GM23338 (cell line): ENCODE measurements at places on chromosomes 7 and 10.

GRCh38 chr7:93736668-93737369 is 153.7 kb downstream of the TFPI2 start:
- DNase-seq, result no peak

- no peak for DNase-seq
Measured at GRCh38 chr10:3397846-3398245, 225.3 kb upstream of the PITRM1 start.

DNA sequence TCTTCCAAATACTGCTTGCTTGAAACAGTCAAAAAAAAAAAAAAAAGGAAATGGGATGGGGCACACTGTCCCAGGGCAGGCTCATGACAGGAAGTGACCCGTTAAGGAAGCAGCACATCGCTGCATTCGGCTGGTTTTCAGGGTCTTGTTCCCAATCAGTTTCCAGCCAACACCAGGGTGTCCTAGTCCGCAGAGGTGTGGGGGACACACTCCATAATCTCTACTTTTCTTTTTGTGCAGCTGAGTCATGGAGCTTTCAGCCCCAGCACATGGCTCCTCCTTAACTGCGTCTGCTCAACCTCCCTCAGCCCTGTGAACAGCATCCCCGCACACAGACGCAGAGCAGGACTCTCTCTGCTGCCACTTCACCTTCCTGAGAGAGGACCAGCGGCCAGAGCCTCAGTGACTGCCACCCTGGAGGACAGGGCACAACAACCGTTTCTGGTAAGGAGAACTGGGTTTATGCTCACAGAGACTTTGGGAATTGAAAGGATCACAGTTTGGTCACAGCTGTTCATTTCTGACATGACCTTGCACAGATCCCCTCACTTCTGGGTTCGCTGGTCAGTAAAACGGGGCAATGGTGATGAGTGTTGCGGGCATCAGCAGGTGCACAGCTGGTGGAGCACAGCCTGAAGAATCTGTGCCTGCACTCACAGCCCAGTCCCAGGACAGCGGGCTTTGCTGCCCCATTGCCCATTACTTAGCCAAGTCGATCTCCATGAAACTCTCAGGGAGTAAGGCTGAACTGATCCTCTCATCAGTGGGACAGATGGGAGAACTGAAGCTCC is at the start of gene GIMAP5:
TSS of gene GIMAP5 (plus strand) at position 154 of the 791 bp plus-strand sequence. CDS start 3,467 bp downstream, outside the sequence.
- DNase-seq, result no peak

DNA sequence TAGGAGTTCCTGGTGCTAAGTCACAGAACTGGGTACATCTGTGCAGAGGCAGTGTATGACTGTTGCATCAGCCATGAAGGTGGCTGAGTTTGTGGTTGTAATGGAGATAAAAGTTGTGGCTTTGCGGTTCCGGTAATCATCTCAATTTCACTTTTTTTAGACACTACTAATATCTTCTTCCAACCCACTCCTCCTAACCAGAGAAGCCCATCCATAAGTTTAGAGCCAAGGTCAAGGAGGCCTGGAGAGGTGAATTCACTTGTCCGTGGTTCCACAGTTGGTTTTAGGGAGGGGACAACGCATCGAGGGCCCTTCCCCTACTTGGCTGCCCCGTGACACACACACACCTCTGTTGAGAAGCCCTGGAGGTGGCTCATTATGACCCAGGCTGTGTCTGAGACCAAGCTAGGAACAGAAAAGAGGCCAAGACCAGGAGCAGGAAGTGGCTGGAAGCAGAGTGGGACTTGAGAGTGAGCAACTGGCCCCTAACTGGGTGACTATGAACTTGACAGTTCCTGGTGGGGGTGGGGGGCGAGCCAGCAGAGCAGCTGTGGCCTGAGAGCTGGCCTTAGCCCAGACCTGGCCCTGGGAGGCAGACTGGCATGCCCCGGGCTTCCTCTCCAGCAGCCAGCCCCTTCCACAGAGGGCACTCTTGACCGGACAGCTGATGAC is 66.8 kb upstream of the COL13A1 start:
- no peak for DNase-seq

DNA sequence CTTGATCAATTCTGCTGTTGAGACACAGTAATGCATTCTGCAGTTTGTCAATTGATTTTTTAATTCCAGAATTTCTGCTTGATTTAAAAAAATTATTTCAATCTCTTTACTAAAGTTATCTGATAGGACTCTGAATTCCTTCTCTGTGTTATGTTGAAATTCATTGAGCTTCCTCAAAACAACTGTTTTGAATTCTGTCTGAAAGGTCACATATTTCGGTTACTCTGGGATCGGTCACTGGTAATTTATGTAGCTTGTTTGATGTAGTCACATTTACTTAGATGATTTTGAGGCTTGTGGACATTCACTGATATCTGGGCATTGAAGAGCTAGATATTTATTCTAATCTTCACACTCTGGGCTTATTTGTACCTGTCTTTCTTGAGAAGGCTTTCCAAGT is 67.2 kb upstream of the NME8 start:
- DNase-seq, result no peak

DNA sequence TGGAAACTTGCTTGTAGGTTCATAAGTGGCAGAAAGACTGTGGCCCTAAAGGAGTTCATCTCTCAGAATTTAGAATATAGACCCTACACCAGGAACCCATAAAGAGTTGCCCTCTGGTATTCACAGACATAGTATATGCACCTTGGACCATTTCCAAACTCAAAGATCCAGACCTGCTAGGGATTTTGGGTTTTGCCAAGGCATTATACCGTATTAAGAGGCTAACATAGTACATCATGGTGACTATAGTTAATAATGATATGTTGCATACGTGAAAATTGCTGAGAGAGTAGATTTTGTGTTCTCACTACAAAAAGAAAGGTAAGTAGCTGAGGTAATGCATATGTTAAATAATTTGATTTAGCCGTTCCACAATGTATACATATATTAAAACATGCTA is 13.9 kb downstream of the IFIT3 start:
- no peak for DNase-seq

DNA sequence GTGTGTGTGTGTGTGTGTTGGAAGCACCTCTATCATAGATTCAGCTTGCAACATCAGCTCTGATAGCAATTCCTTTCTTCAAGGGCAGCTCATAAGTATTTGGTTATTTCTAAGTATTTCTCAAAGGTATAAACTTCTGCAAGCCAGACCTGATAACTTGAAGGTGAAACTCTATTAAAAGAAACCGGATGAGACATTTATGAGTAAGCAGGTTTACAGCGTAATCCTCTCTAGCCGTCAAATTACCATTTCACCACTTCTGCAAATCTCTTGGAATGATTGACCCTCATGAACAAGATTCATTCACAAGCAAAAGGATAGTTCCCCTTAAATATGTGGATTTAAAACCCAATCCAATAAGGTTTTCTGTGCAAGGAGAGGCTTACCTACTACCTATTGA is 23.1 kb downstream of the PDE1C start:
- DNase-seq, result no peak

DNA sequence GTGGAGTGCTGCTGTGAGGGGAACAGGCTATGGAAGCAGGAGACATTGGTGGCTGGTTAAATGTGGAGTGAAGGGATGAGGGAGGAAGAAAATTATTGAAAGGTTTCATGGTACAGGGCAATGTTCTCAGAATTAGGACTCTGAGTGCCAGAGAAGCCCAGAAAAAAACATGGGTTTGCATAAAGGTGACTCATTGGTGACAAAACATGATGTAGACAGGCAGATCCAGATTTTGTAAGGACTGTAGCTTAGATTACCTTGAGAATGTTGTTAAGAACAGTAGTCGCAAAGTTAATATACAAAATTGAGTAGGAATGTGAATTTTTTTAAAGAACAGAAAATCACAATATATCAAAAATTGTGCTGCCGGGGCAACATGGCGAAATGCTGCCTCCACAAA is 134.9 kb upstream of the ZNF438 start:
- DNase-seq, result no peak

- DNase-seq, result peak; percentile 51
Measured at GRCh38 chr10:121597504-121598262, 561 bp downstream of the FGFR2 start.

DNA sequence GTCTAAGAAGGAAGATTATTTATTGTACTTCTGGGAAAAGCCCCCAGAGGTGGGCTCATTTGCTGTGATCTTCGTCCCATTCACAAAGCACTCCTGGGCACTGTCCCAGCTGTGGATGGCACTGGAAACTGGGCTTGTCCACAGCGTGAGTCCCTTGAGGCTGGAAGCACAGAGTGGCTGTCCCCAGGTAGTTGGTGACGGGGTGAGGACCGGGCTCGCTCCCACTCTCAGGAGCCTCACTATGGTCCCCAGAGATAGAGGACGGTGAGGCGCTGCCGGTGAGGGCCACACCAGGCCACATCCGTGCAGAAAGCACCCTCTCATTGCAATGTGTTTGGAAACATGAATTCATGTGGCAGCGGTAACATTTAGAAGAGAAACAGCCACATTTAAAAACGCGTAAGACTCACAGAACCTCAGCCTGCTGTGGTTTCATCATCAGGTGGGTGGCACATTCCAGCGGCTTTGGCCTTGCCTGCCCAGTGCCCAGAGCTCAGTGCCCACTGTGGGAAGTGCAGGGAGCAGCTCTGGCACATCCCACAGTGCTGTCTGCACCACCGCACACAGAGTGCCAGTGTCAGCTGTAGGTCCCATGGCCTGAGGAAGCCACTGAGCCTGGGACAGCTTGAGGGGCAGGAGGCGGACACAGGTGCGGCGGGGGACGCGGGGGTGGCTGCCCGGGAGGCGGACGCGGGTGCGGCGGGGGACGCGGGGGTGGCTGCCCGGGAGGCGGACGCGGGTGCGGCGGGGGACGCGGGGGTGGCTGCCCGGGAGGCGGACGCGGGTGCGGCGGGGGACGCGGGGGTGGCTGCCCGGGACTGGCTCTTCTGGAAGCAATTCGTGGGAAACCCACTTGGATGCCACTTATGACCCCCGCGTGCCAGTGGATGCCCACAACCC is 449.8 kb downstream of the DNAJB6 start:
- no peak for DNase-seq

GRCh38 chr10:59577984-59578383 is 131.7 kb downstream of the SLC16A9 start:
- no peak for DNase-seq

GRCh38 chr10:99654390-99655175 is 4.7 kb upstream of the ENTPD7 start:
- DNase-seq, result no peak

DNA sequence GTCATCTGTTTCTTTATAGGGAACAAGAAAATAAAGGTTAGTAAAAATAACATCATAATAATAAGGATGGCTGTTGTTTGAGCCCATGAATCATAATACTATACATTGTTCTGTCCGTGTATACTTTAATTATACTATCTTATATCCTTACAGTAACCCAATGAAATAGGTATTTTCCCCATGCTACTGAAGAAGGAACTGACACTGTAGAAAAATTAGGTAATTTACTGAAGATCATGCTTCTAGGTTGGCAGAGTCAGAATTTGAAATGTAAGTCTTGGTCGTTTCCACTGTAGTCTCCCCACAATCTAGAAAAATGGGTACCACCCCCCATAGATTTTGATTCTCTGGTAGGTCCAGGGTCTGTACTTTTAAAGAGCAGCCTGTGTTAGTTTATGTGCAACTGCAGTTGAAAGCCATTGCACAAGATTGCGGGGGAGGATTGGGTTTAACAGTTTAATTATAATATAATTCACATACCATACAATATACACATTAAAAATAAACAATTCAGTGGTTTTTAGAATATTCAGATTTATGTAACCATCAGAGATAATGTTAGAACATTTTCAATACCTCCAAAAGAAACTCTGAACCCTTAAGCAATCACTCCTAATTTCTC is 47.7 kb downstream of the SHOC2 start:
- DNase-seq, result no peak
